ENCODE measurements at places on chromosomes 12 and 14. TPM values are rescaled to one million over a fixed set of nuclear protein-coding genes. Genes with fewer than 3 reads are reported as not detected.

The IGF1 gene
- total RNA-seq = 36.3 TPM

The RNASE3 gene
- not detected for total RNA-seq

The HOTAIR gene
- not detected for total RNA-seq

The TAS2R20 gene
- not detected for total RNA-seq

DNA sequence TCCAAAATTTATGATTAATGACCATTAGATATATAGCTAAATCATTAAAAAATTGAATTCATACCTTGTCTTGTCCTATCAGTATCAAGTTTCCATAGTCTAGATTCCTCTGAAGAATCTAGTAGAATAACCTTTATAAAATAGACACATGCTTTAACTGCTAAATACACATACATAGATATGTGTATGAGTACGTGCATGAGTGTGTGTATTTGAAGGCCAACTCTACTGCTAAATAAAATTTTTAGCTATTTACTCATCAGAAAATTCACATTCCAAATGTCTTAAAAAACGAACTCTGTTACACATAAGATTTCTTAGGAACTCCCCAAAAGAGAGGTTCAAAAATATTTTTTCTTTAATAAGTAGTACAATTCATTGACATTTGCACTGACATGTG is 233.0 kb downstream of the SSPN start:
- H3K4me1 ChIP-seq = no peaks in the 10 kb centered on the region
- no peak overlapping the region for H3K27ac ChIP-seq
- no peak for DNase-seq
- H3K4me3 ChIP-seq = no peak overlapping the region
- no peaks in the 10 kb centered on the region for H3K27me3 ChIP-seq

DNA sequence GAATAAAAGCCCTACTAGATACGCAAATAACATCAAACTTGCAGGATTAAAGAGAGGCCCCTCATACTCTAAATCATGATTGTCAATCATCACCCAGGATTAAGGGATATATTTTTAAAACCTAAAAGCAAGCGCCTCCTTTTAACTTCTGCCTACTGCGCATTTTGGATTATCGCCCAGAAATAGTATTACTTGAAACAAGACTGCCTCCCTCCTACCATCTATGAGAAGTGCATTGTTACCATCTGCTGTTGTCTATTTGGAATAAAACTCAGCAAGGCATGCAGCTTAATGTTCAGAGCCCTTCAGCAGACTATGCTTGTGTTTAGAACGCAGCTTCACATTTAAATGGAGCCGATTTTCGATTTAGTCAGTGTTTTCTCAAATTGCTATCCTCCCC is 79.6 kb downstream of the EXOC5 start:
- no peak overlapping the region for H3K27ac ChIP-seq
- H3K4me3 ChIP-seq = no peak overlapping the region
- H3K4me1 ChIP-seq = no peaks in the 10 kb centered on the region

DNA sequence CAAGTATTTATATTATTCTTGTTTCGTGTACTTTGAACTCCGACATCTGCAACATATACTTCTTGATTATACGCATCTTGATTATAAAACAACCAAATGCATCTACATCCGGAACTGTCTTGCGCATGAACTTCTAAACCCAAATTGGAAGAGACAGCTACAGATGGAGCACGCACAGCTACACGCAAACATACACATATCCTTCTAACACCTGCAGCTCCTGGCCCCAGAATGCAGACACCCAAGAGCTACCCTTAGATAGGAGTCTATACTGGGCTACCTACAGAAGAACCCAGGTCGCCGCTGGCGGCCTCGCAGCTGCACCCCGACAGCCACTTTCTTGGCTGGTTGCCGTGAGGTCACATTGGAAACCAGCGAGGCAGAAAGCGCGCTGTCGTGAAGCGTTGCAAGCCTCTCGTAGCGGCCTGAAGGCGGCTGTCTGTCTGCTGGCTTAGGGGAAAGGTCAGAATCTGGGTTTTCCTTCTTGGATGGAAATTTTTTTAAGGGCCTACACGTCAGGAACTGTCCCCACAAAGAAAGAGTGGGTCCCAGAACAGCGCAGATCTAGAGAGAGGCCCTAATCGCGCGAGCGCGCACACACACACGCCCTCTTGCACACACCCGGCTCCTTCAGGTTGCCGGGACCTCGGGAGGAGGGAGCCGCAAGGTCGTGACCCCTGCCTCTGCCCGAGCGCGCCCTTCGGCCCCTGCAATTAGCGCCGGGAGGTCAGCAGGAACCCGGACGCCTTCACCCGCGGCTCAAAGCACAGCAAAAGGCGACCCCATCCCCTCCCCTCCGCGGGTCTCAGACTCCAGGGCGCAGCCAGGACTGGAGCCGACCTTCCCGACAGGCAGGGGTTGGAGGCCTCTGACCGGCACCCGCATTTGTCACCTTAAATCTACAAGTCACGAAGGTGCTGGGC is 17.0 kb downstream of the TBX3 start:
- DNase-seq = no peak
- H3K27ac ChIP-seq = no peak overlapping the region
- H3K4me3 ChIP-seq = no peak overlapping the region
- H3K4me1 ChIP-seq = peaks cover 5% of the 10 kb centered on the region
- peaks cover 5% of the 10 kb centered on the region for H3K27me3 ChIP-seq

DNA sequence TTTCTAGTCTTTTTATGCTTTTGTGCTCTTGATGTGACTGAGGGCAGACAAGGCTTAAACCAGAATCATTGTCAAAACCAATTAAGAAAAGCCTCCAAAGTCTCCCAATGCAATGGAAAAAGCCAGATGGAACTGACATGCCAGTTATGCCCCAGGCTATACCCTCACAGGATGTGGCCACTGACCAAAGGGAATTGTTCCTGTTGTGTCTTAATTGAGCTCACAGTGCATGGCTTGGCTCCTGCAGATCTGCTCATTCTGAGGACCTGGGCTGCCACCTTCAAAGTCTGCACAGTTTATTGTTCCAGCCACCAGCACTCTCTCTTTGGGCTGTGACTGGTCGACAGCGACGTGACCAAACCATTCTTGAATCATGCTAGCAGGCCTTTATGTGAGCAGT is 17.1 kb upstream of the BICD1 start:
- no peak overlapping the region for H3K27ac ChIP-seq
- H3K4me1 ChIP-seq = no peaks in the 10 kb centered on the region
- no peak for DNase-seq
- H3K36me3 ChIP-seq = no peaks in the 10 kb centered on the region
- H3K27me3 ChIP-seq = no peaks in the 10 kb centered on the region
- no peak overlapping the region for H3K4me3 ChIP-seq

DNA sequence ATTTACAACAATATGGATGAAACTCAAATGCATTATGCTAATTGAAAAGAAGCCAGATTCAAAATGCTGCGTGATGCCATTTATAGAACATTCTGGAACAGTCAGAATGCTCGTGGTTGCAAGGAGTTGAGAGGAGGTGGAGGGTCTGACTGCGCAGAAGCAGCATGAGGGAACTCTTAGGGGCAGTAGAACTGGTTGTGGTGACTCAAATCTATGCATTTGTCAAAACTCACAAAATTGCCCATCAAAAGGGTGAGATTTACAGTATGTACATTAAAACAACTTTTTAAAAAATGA is 113.7 kb upstream of the PDZRN4 start:
- H3K36me3 ChIP-seq = no peaks in the 10 kb centered on the region
- H3K27ac ChIP-seq = no peak overlapping the region
- H3K4me1 ChIP-seq = no peaks in the 10 kb centered on the region
- DNase-seq = no peak

DNA sequence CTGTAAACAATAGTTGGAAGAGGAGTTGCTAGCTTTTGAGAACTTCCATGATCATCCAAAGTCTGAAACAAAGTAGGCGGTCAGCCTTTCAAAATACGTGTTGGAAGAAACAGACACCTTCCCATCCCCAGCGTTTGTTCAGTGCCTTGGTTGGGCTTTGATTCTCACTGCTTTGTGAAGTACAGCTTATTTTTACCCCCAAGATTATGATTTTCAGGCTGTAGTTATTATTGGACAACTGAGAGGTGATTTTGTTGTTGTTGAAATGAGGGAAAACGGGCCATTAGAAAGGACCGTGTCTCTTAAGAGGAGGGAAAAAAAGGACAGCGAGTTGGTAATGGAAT is 921 bp upstream of the CEP83 start:
- DNase-seq = no peak
- no peaks in the 10 kb centered on the region for H3K36me3 ChIP-seq
- H3K4me3 ChIP-seq = peak overlapping the region; percentile 79
- peak overlapping the region; percentile 93 for H3K27ac ChIP-seq
- no peaks in the 10 kb centered on the region for H3K27me3 ChIP-seq
- peaks cover 27% of the 10 kb centered on the region for H3K4me1 ChIP-seq

GRCh38 chr12:124517260-124518050 is 50.0 kb downstream of the NCOR2 start:
- H3K27me3 ChIP-seq = no peaks in the 10 kb centered on the region
- peaks cover 67% of the 10 kb centered on the region for H3K4me1 ChIP-seq
- peak overlapping the region; percentile 45 for H3K4me3 ChIP-seq
- peaks cover 13% of the 10 kb centered on the region for H3K36me3 ChIP-seq

- peaks cover 99% of the 10 kb centered on the region for H3K4me1 ChIP-seq
- H3K4me3 ChIP-seq = no peak overlapping the region
- H3K36me3 ChIP-seq = no peaks in the 10 kb centered on the region
- H3K27ac ChIP-seq = peak overlapping the region; percentile 79
- no peaks in the 10 kb centered on the region for H3K27me3 ChIP-seq
- no peak for DNase-seq
Measured at GRCh38 chr14:69666690-69667211, 55.4 kb downstream of the SUSD6 start.

DNA sequence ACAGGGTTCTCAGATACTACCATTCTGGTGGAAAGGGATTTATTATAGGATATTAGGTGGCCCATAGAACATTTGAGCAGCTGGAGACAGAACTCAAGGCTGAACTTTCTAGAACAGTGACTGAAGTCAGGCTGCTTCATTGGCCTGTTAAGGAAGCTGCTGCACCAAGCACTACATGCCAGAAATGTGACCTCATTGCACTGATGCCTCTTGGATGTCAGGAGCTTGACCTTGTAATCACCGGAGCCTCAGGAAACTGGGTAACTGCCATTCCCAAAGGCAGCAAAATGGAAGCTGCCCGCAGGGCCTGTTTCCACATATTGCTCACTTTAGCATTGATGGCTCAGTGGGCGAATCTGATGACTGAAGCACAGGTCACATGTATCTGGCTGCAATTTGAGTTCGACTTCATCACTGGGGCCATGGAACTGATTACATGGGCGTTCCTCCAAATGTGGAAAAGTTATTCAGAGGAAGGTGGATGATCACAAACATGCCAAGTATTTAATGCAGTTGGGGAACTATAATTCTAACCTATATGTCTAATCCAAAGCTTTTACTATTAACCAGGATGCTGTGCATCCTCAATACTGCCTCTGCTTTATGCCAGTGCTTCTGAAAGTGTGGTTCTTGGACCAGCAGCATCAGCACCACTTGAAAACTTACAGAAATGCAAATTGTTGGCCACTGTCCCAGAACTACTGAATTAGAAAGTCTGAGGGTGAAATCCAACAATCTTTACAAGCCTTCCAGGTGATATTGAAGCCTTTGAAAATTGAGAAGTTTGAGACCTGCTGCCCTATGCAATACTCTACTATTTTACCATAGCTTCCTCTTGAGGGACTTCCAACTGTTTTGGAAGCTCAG is 337.2 kb upstream of the NAV3 start:
- H3K4me1 ChIP-seq = no peaks in the 10 kb centered on the region
- no peaks in the 10 kb centered on the region for H3K27me3 ChIP-seq
- no peak for DNase-seq
- H3K36me3 ChIP-seq = no peaks in the 10 kb centered on the region
- no peak overlapping the region for H3K27ac ChIP-seq
- no peak overlapping the region for H3K4me3 ChIP-seq

DNA sequence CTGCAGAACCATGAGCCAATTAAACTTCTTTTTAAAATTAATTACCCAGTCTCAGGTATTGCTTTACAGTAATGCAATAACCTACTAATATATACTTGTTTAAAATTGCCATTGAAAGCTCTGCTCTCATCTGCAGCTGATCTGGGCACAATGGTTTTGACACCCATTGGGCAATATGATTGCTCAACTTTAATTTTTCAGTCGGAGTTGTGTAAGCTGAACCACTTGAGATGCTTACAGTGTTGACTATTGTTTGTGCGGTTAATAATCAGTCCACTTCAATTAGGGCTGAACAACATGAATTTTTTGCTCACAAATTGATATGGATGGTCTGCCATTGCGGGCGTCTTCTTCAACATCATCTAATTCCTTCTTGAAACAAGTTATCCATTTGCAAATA is 18.0 kb upstream of the OR4K5 start:
- H3K4me3 ChIP-seq = no peak overlapping the region
- no peak overlapping the region for H3K27ac ChIP-seq
- no peak for DNase-seq
- H3K27me3 ChIP-seq = no peaks in the 10 kb centered on the region
- H3K36me3 ChIP-seq = no peaks in the 10 kb centered on the region

GRCh38 chr14:104446611-104447010 is 133.0 kb upstream of the C14orf180 start:
- no peaks in the 10 kb centered on the region for H3K4me1 ChIP-seq
- no peaks in the 10 kb centered on the region for H3K36me3 ChIP-seq
- H3K27me3 ChIP-seq = no peaks in the 10 kb centered on the region
- H3K27ac ChIP-seq = no peak overlapping the region

DNA sequence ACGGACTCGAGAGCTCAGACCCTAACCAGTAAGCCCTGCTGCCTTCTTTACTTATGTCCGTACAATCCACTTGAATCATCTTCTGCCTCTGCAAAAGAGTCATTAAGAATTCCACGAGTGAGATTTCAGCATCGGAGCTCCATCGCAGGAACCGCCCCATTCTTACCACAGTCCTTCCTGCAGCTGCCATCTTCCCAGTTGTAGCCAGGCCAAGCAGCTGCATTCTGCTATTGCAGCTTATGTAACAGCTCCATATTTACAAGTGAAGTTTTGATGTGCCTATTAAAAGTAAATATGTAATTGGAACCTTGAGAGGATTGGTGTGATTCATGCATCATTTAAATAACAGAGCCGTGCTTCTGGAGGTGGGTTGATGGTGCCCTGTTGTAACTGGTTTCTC is 157.4 kb downstream of the KICS2 start:
- H3K27ac ChIP-seq = no peak overlapping the region
- H3K27me3 ChIP-seq = no peaks in the 10 kb centered on the region

GRCh38 chr12:11954181-11954580 is 116.6 kb upstream of the BCL2L14 start:
- H3K4me3 ChIP-seq = no peak overlapping the region
- DNase-seq = no peak
- no peaks in the 10 kb centered on the region for H3K27me3 ChIP-seq
- H3K36me3 ChIP-seq = no peaks in the 10 kb centered on the region
- H3K4me1 ChIP-seq = peaks cover 11% of the 10 kb centered on the region

DNA sequence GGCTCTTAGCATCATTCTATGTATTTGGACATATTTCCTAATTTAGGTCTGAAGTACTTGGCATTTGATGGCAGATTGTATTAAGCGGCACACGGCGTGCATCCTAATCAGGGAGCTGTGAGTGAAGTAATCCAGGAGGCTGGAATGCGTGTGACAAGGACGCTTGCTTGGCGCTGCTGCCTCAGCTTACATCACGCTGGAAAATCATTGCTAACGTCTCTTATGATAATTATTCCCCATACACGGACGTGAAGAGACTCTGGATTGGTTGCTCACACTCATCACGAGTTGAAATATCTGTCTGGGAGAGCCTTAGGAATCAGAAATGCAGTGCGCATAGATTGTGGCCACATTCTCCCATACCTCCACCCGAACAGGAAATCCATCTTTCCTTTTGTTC is 85.3 kb downstream of the FBXW8 start:
- no peak overlapping the region for H3K4me3 ChIP-seq
- DNase-seq = no peak
- no peaks in the 10 kb centered on the region for H3K27me3 ChIP-seq

- H3K4me3 ChIP-seq = no peak overlapping the region
- H3K27ac ChIP-seq = no peak overlapping the region
- H3K4me1 ChIP-seq = no peaks in the 10 kb centered on the region
- no peaks in the 10 kb centered on the region for H3K36me3 ChIP-seq
Measured at GRCh38 chr14:94244182-94244581, 48.9 kb downstream of the SERPINA10 start.

All from esophagus squamous epithelium (tissue), 5 donors.